ENCODE measurements at places on chromosomes 5 and 9.

DNA sequence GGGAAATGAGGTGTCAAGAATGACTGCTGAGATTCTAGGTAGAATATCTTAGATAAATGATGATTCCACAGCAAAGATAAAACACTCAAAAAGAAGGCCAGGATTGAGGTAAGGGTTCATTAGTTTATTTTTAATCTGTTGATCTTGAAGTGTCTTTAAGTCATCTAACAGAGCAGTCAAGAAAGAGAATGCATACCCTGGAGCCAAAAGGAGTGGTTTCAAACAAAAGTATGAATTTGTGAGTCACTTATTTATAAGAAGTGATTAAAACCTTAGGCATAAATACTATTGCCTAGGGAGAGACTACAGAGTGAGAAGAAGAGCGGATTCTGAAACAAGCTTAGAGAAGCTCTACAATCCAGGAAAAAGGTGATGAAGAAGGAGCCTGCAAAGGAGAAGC is 541.0 kb downstream of the DTWD2 start:
- no peak for DNase-seq

GRCh38 chr5:32326216-32326772 is 13.6 kb upstream of the MTMR12 start:
- DNase-seq, result no peak

- no peak for DNase-seq
Measured at GRCh38 chr5:167871091-167871490, 420.4 kb upstream of the WWC1 start.

- peak; percentile 40 for DNase-seq
Measured at GRCh38 chr9:4666042-4666699, at the start of gene SPATA6L. SPATA6L (minus strand) TSS chr9:4666480; CDS start chr9:4666250, 230 bp downstream.

- DNase-seq, result no peak
Measured at GRCh38 chr5:40568548-40568947, 111.2 kb upstream of the PTGER4 start.

Data from T-helper 2 cell treated with Interferon-gamma antibody and Interleukin-4, amounts not matched to agents 5 μg/mL and 100 μg/mL, for 36 hours (primary cell).